Pancreas (tissue), 10 donors: ENCODE measurements at places on chromosomes 7 and 10. TPM values are rescaled to one million over a fixed set of nuclear protein-coding genes. Genes with fewer than 3 reads are reported as not detected.

Gene FUOM
- 18.0 TPM for polyA plus RNA-seq

Gene AKR1C2
- polyA plus RNA-seq = 5.1 TPM

Gene ACTR3C
- polyA plus RNA-seq = 10.9 TPM

Gene LRRN3
- polyA plus RNA-seq = 0.30 TPM

Gene CC2D2B
- 0.47 TPM for polyA plus RNA-seq

Gene ADGRA1
- 0.15 TPM for polyA plus RNA-seq

Gene SKIDA1
- 0.52 TPM for polyA plus RNA-seq

Gene MINDY4
- 4.3 TPM for polyA plus RNA-seq

Gene LIPN
- polyA plus RNA-seq = not detected

Gene TMEM270
- polyA plus RNA-seq = 0.31 TPM

Gene DRGX
- not detected for polyA plus RNA-seq

Gene AKR1E2
- polyA plus RNA-seq = 1.1 TPM

Gene IGF2BP3
- 0.09 TPM for polyA plus RNA-seq

Gene CREB5
- polyA plus RNA-seq = 2.5 TPM

Gene WDR86
- polyA plus RNA-seq = 0.99 TPM

Gene PODXL
- polyA plus RNA-seq = 26.3 TPM

Gene C10orf62
- 0.12 TPM for polyA plus RNA-seq

Gene MRLN
- 13.3 TPM for polyA plus RNA-seq

Gene CFAP58
- polyA plus RNA-seq = 0.19 TPM

Gene SUN3
- polyA plus RNA-seq = not detected

Gene PNLIPRP2
- polyA plus RNA-seq = 2,679 TPM

Gene FAM25C
- polyA plus RNA-seq = not detected
